ENCODE measurements at places on chromosomes 13 and 19. TPM values are rescaled to one million over a fixed set of nuclear protein-coding genes. Genes with fewer than 3 reads are reported as not detected.

DNA sequence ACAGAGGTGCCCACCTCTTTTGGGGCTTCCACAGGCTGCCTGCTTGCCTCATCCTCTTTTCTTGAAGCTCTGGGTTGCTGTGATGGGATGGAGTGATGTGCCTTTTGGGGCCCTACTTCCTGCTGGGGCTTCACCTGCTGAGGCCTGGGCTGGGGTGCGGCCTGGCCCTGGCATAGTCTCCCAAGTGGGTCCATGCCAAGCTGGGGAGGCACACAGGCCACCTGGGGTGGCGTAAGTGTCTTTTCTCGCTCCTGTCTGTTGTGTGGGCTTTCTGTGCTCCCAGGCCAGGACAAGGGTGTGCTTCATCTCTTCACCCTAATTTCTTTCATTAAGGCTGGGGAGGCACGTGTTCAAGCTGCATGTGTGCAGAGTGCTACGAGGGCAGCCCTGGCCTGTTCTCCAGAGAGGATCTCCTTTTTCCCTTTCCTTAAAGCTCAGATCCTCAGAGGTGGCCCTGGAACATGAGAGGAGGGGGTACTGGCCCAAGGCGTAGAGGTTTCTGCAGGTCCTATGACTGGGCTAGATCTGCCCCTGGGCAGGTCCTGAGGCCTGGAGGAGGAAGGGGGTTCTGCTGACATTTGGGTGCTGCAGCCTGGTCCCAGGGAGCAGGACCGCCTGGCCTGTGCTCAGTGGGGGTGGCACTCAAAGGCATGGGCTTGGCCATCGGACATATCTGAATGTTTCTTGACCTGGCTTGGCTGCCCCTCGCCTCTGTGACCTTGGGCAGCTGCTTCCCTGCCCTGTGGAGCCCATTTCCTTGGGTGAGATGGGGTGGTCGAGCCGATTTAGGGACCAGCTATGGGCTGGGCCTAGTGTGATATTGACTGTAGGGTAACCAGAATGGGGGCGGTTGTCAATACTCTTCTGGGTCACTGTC is 23.7 kb upstream of the RNF17 start:
- DNase-seq: no peak

DNA sequence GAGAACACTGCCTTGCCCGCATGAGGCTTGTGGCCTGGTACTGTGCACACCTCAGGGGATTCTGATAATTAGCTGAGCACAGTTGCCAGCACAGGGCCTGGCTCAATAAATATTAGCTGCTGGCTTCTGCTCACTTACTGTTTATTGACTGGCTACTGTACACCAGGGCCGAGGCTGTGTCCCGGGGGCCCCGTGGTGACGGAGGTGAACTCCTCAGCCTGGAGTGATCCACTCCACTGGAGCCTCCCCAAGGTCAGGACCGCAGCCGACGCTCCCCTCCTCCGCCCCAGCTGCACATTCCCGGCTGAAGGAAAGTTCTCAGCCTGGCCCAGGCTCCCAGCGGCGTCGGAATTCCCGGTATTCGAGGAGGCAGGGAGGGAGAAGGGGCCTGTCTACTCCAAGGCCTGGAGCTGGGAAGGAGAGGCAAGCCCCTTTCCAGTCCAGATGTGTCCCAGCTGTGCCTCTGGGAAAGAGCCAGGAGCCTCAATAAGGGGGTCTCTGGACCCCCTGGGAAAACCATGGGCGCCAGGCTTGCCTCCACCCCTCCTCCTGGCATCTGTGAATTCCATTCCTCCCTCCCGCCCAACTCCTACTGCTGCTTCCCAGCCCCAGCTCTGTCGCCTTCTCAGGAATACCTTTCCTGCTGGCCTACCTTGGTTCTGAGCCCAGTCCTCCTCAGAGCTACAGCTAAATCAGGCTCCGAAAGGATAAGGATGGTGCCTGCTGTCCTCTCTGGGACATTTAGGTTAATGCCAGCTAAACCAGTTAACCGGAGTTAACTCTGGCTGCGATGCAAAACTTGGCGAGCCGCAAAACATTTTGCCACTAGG is 7.3 kb downstream of the RPS16 start:
- DNase-seq: peak; percentile 25

GRCh38 chr13:45833663-45834375 is 17.7 kb downstream of the SIAH3 start:
- DNase-seq: no peak

GRCh38 chr19:575527-576506 is 3.4 kb downstream of the BSG start:
- no peak for DNase-seq

DNA sequence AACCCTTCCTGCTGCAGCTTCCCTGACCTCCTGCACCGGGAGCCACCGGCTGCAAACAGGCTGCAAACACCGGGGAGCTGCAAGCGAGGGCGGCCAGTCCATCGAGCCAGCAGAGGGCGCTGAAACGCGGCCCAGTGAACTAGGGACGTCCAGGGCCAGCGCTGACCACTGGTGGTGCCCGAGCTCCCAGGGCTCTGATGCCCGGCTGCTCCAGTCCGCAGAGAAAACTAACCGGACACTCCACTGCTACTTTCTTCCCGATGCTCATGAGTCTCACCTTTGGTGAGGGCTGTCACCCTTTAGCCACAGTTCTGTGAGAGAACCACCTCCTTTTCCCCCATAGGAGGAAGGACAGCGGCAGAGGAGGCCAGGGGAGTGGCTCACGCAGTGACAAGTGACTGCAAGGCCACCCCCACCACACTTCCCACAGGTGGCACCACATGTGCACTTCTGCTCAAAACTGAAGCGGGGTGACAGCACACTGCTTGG is 82.8 kb upstream of the MTIF3 start:
- DNase-seq: peak; percentile 87

SHD gene
- 16.8 TPM for total RNA-seq
